ENCODE measurements at places on chromosomes 11 and 22.

DNA sequence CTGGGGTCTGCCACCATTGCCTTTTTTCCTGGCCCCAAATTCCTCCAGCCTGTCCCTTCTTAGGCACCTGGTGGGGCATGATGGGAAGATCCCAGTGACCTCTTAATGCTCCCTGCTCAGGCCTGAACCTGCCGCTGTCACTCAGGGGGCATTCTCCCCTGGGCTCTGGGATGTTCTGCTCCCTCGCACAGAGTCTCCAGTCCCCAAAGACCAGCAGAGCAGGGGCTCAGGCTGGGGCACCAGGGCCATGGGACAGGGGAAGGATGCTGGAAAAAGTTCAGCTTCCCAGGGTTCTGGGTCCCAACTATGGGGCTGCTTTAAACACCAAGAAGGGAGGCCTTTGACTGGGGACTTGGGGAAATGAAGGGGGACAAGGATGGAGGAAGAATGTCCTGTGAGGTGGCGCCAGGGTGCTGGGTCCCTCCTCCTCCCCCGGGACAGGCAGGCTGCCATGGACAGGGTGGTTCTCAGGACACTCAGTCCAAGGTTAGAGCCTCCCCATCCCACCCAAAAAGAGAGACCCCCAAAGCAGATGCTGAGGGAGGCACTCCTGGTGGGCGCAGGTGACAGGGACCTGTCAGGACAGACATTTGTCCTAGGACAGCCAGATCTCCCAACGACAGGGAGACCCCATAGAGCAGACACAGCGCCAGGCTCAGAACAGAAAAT is 30.8 kb downstream of the IGLL5 start:
- DNase-seq = no peak

- DNase-seq = no peak
Observed at GRCh38 chr11:123405123-123405592, 24.9 kb upstream of the GRAMD1B start.

DNA sequence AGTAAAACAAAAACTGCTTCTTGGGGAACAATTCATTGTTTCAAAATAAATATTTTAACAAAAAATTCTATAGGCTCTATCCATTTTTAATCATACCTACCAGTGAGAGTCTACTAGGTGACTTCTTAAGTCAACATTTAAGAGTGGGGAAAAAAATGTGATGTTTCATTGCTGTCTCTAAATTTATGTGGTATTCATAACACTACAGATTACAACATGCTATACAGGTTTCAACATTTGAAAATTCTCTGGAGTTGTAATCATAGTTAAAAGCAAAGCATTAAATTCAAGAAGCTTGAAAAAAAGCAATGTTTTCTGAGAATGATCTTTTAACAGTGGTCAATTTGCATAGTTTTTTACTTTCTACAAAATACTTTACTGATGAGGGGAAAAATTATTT is 18.3 kb downstream of the SBF2 start:
- DNase-seq = no peak

DNA sequence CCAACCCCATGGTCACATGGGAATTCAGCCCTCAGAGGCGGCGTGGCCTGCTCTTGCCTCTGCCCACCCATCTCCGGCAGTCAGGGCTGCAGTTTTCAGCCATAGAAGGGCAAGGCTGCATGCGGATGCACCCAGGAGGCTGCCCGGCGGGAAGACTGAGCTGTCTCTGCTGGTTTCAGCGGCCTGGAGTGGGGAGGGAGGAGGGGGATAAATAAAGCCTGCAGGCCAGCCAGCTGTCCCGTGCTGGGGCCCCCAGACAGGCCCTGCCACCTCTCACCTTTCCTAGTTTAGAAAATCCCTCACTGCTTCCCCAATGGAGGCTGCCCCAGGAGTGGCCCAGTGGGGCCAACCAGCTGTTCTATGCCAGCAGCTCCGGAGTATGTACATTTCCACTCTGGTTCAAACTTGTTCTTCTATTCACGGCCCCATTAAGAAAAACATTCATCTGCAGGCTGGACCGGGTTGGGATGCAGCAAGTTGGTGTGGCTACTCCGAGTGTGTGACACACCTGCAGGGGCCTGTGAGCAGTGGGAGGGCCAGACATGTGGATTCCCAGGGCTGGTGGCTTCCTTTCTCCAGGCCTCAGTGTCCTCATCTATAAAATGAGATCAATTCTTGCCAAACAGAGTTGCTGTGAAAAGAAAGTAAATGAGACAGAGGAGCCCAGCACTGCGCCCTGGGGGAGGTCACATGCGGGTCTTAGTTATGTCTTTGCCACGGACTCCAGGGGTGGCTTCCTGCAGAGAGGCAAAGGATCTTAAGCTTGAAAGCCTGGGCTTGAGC is 5.0 kb downstream of the MICALL1 start:
- DNase-seq = no peak

- no peak for DNase-seq
Observed at GRCh38 chr11:133828871-133829270, 16.4 kb downstream of the SPATA19 start.

DNA sequence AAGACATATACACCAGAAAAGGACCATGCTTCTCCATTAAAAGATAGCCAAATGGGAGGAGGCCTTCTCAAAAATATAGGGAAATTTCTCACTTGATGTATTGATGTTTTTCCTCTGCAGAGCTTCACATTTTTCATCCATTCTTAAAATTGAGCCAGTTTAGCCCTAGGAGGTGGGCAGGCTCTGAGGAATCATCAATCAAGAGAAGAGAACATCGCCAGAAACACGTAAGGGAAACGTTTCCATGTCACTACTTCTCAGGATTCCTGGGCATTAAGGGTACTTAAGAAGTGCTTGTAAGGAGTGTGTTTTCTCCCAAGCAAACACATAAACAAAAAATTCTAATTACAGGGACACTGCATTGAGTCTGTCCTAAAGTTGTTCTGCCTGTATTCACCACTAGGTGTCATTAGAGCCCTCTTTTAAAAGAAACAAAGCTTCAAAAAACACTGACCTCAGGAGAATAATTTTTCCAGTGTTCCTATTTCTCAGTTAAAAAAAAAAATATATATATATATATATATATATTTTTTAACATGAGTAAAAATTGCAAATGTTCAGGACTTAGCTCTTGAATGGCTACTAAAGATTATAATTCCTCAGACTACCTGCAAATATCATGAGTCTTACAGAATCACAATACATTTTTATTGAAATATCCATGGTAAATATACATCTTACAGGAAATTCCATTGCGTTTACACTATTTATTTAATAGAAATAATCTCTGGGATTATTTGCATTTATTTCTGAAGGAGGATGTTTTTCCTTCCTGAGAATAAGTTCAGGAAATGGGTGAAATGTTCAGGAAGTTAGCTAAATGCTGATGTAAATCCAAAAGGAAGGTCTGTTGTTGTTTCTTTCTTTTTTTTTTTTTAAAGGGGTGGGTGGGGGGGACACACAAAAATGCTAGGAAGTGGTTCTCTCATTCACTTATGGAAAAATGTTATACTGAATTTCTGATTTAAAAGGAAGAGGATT is 16.0 kb downstream of the FZD4 start:
- peak; percentile 46 for DNase-seq

- DNase-seq = no peak
Observed at GRCh38 chr22:40635043-40635939, 1.2 kb downstream of the MRTFA start.

DNA sequence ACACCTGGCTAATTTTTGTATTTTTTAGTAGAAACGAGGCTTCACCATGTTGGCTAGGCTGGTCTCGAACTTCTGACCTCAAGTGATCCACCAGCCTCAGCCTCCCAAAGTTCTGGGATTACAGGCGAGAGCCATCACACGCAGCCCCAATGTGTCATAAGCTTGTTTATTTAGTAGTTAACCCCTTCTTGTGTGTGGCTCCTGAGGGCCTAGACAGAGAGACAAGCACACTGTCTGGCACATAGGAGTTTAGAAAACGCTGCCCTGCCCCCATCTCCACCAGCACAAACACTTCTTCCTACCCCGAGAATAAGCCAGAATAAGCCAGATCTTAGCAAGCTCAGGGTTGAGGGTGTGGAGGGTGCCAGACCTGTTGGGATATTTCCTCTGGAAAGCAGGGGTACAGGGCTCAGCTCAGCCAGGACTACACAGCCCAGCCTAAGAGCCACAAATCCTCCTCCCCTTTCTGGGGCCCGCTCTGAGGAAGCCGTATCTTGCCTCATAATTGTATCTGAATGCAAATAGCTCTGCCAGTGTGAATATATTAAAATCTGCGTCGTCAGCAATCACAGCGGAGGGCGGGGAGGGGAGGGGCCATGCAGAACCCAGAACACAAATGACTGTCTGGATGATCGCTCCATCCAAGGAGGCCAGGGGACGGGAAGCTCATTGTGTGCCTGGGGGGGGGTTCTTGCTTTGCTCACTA is 247.3 kb downstream of the MN1 start:
- no peak for DNase-seq

DNA sequence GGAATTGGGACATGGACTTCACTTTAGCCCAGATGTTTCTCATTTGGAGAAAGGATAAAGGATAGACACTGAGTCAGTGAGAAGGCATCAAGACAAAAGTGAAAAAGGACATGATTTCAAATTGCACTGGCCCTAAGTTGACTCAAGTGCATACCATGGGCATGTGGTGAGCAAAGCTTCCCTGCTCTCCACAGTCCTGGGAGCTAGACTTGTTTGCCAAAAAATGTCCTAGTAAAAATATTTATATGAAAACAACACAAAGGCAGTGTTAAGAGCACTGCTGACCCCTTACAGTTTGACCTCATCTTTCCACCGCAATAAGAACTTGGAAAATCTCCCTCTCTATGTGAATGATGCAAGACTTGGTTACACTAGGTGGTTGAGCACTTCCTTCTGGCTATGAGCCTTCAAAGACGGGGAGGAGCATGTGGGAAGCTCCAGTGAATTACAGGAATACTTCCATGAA is 46.5 kb upstream of the FIBIN start:
- no peak for DNase-seq

GRCh38 chr11:18010121-18010670 is 2.7 kb downstream of the SERGEF start:
- peak; percentile 9 for DNase-seq

GRCh38 chr11:71204748-71205664 is 47.4 kb downstream of the SHANK2 start:
- no peak for DNase-seq

- no peak for DNase-seq
Observed at GRCh38 chr11:46640036-46640788, 22.9 kb downstream of the ATG13 start.

DNA sequence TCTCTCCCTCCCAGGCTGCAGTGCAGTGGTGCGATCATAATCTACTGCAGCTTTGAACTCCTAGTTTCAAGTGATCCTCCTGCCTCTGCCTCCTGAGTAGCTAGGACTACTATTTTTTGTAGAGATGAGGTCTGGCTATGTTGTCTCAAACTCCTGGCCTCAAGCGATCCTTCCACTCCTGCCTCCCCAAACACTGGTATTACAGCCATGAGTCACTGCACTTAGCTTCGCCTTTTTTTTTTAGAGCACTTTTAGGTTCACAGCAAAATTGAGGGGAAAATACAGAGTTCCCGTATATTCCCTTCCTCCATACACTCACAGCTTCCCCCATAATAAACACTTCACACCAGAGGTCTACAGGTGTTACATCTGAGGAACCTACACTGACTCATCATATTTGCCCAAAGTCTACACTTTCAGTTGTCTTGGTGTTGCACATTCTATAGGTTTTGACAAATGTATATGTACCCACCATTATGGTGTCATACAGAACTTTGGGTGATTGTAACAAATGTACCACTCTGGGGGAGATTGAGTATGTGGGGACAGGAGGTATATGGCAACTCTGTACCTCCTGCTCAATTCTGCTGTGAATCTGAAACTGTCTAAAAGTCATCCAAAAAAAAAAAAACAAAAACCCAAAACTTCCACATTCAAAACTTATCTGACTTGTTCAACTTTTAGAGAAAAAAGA is 11.3 kb upstream of the SLC37A4 start:
- DNase-seq = no peak

DNA sequence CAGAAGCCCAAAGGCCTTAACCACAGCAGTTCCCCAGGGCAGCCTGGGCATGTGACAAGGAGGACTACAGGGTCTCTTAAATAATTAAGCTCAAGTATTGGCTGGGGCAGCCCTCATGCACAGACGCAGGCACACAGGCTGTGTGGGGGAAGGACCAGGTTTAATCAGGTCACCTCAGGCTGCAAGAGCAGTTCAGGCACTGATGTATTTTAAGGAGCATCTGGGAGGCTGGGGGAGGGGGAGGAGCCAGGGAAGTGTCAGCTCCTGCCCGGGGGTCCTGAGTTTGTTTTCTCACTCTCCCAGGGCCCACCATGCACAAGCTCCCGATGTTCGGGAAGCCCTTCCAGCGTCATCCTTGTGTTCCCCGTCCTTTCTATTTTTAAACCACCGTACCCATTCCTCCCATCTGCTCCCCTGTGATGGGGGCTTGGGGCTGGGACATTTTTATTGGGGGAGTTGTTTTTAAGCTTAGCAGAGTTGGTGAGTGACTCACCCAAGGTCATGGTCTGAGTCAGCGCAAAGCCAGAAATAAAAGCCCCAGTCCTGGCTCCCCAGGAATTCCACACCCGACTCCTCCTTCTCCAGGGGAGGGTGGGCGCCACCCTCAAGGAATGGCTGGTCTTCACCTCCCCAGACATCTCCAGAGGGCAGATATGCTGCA is 2.4 kb downstream of the CSDC2 start:
- no peak for DNase-seq

DNA sequence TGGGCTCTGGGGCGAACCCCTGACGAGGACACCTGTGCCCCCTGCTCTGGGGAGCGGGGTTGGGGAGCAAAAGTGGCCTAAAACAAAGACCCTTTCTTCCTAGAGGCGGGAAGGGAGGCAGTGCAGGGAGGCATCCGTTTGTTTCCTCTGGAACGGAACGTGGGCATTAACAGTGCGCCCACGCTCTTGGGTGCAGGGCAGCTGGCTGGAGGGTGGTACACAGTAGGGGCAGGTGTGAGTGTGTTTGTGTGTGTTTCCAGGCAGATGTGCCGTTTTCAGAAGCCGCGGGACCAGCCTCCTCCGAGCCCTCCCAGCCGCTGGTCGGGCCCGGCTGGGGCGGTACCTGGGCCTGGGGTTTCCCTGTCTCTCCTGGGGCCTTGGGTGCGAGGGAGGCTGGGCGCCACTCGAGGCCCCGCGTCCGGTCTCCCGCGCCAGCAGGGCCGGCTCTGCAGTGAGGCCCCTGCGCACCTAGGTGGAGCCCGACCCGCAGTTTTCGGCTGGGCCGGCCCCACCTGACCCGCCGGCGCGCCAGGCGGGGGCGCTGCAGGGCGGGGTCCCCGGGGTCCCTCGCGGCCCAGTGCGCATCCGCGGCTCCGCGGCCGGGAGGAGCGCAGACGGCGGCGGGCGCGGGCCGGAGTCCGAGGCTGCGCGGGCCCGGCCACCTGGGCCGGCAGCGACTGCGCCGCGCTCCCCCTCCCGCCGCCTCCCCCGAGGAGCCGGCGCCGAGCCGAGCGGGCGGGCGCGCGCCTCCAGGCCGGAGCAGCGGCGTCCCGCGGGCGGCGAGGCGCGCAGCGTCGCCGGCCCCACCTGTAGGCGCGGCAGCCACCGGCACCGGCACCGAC is 1252.7 kb downstream of the BRD1 start:
- peak; percentile 67 for DNase-seq
